ENCODE measurements at places on chromosomes 11 and 22.

GRCh38 chr11:11521306-11522002 lies 100.4 kb downstream of the GALNT18 start:
- no peak for DNase-seq

- no peak for DNase-seq
These were observed 23.5 kb upstream of the OSBPL5 start for GRCh38 chr11:3188496-3189195.

DNA sequence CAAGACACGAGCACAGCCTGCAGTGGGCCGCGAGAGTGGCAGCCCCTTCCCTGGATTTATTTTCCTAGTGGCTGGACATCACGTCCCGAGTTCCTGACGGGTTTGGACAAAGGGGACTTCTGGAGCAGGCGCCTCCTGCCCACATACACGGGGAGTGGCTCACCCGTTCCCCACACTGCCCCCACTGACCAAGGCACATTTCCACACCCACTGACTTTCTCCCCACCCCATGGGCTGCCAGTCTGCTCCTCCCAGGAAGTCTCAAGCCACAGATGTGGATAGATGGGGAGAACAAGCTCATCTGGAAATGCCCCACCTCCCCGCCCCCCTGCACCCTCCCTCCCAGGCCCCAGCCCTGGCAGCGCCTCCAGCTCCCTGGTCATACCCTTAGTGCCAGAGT lies 34.0 kb upstream of the FADD start:
- no peak for DNase-seq

DNA sequence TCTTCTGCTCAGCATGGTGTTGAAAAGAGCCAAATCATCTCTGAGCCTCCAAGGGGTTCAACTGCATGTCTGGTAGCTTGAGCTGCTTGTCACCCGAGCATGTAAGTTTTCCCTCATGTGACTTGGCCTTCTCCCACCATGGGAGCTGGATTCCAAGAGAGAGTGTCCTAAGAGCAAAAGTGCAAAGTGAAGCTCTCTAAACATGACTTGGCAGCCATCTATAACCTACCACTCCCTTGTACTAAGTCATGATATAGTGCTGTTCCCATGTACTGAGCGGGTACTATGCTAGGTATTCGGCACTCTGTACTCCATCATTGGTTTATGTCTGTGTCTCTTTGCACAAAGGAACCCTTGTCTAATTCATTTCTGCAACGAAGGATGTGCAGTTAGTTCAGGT lies 19.1 kb downstream of the SEZ6L start:
- no peak for DNase-seq

- no peak for DNase-seq
These were observed 13.2 kb downstream of the PLXNB2 start for GRCh38 chr22:50294319-50294656.

DNA sequence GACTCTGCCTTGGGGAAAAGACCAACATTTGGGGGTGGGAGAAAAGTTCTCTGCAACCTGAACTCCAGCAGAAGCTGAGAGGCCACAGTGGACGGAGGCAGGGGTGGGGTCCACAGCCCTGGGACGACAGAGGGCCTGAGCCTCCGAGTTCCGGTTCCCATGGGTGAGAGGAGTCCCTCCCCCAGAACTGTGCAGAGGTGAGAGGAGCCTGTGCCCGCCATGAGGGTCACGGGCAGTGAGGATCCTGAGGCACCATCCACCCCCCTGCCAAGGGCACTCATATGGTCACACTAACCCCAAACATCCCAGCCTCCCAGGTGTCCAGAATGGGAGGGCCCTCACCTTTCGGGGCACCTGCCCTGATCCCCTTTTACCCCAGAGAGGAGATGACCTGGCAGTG lies 30.5 kb downstream of the KIAA0930 start:
- no peak for DNase-seq

GRCh38 chr22:26887456-26887855 lies 230.1 kb downstream of the MIAT start:
- no peak for DNase-seq

- DNase-seq, result no peak
These were observed 5.7 kb downstream of the SAA4 start for GRCh38 chr11:18230859-18231258.

- no peak for DNase-seq
These were observed 851.9 kb downstream of the NTM start for GRCh38 chr11:132222345-132222744.

- DNase-seq, result no peak
These were observed 10.1 kb upstream of the LRP5 start for GRCh38 chr11:68302256-68302655.

DNA sequence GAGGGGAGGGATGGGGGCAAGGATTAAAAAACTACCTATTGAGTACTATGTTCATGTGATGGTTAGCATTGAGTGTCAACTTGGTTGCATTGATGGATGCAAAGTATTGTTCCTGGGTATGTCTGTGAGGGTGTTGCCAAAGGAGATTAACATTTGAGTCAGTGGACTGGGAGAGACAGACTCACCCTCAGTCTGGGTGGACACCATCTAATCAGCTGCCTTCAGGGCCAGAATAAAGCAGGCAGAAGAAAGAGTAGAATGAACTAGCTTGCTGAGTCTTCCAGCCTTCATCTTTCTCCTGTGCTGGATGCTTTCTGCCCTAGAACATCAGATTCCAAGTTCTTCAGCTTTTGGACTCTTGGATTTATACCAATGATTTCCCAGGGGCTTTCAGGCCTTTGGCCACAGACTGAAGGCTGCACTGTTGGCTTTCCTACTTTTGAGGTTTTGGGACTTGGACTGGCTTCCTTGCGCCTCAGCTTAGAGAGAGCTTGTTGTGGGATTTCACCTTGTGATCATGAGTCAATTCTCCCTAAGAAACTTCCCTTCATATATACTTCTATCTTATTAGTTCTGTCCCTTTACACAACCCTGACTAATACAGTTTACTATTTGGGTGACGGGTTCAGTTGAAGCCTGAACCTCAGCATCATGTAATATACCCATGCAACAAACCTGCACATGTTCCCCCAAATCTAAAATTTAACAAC lies 70.2 kb downstream of the MTNR1B start:
- DNase-seq, result no peak

- no peak for DNase-seq
These were observed 90.8 kb upstream of the ALKBH3 start for GRCh38 chr11:43789700-43790443.

DNA sequence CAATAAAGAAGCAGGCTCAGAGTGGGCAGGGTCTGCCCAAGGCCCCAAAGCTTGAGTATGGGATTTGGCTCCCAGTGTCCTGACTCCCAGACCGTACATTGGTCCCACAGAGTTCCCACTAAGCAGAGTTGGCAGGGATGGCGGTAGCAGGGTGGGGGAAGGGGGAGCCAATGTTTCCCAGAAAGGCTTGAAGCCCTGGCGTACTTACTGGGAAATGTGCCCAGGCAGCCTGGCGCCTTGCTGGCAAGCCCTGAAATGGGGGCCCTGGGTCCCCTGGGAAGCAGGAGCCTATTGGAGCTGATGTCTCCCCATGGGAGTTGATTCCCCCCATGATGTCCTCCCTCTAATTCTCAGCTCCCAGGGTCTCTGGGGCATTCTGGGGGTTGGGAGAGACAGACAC lies 9.3 kb downstream of the ARHGEF17 start:
- DNase-seq, result no peak

DNA sequence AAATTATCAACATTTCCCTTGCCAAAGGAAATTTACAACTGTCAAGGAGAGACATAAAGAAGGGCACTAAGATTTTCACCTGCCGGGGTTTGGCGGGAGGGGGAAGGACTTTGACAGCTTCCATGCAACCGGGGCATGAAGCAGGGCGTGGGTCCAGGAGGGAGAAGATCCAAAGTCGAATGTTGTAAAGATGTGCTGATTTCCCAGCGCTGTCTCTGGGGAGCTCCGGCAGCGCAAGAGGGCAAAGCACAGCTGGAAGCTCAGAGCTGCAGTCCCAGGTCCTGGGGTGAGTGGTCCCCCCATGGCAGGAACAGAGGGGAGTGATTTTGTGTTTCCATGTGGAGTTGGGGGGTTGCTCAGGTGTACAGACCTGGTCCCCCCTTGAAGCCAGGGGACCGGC lies at the start of gene MS4A10:
MS4A10 (plus strand) TSS at position 198 of the 400 bp plus-strand sequence. CDS start 5,003 bp downstream, outside the sequence.
- DNase-seq, result no peak

DNA sequence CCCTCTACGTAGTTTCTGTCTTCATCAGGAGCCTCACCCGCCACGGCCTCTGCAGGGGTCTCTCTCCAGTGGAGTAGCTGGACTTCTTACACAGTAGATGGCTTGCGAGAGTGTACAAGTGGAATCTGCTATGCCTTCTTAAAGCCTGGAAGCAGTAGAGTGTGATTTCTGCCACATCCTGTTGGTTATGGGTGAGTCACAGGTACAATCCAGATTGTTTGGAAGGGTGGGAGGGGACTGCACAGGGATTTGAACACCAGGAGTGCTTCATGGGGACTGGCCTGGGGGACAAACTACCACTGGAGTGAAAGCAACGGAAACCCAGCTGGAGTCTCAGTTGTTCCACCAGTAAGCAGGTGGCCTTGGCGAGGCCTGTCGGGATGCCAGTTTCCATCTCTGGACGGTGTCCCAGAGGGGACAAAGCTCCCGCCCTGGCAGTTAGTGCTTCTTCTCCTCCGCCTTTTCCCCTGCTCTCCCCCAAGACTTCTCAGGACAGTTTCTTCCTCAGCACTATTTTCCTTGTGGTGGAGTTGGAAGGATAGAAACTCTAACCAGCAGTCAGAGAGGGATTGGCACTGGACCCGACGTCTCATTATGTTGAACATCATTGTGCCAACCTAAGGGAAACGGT lies 85.0 kb upstream of the RCN1 start:
- no peak for DNase-seq

- no peak for DNase-seq
These were observed 34.5 kb downstream of the SFI1 start for GRCh38 chr22:31530823-31531195.

DNA sequence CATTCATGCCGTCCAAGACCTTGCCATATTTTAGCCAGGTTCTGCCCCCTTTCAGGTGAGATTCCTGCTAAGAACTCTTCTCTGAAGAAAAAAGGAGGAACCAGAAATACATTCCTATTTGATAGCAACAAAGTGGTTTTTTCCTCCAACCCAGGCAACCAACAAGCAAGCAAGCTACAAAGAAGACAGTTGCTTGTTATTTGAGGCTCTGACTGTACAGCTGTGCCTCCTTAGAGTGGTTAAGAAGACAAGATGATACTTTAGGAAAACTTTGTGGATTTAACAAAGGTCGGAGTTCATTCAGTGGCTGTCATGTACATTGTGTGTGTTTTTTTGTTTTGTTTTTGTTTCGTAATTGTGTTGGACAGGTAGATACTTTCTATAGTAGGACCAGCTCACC lies 21.7 kb downstream of the TEAD1 start:
- DNase-seq, result no peak

DNA sequence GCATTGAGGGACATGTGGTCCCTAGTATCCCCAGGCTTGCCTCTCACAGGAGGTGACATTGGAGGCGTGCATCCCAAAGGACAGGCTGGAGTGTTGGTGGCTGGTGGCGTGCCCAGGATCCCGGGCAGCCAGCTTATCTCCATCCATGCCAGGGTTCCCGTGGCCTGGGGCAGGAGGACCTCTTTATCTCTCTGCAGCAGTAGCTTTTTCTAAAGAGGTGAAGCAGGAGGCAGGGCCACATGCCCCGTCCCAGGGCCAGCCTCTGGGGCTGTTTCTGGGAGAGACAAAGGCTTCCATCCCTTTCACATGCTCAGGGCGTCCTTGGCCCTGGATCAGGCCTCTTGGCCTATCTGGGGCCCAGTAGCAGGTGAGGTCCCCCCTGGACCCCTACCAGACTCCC lies 19.7 kb downstream of the PARVG start:
- DNase-seq, result no peak

DNA sequence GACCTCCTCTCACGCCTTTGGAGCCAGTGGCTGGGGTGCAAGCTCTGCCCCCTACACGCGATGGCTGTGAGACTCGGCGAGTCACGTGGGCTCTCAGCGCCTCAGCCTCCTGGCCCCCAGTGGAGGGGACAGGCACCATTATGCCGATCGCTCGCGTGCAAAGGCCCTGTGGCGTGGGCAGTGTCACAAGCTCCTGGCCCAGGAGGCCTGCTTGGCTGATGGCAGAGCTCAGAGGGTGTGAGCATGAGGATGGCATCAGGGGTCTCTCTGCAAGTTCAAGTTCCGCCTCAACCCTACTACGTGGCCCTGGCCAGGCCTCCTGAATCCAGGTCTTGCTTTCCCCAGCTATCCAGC lies 90.8 kb upstream of the KCNQ1OT1 start:
- no peak for DNase-seq

- no peak for DNase-seq
These were observed 243.6 kb upstream of the LUZP2 start for GRCh38 chr11:24253237-24253760.

- no peak for DNase-seq
These were observed 79.4 kb downstream of the TMPRSS5 start for GRCh38 chr11:113626736-113627135.

GRCh38 chr11:46896719-46897406 lies 21.5 kb downstream of the LRP4 start:
- DNase-seq, result no peak

DNA sequence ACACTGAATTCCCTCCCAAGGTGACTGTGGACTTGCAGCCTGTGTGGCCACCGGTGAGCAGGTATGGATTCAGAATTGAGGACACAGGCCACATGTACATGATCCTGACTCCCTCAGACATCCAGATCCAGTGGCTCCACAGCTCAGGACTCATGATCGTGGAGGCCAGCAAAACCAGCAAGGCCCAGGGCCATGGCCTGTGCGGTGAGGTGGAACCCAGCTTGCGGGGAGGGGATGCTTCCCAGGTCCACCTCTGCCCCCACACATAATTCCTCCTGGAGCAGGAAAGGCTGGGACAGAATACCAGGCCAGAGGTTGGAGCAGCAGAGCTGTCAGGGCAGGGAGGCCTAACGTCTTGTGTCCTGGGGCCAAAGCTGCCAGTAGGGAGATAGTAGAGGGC lies 82.1 kb downstream of the OTOG start:
- no peak for DNase-seq

DNA sequence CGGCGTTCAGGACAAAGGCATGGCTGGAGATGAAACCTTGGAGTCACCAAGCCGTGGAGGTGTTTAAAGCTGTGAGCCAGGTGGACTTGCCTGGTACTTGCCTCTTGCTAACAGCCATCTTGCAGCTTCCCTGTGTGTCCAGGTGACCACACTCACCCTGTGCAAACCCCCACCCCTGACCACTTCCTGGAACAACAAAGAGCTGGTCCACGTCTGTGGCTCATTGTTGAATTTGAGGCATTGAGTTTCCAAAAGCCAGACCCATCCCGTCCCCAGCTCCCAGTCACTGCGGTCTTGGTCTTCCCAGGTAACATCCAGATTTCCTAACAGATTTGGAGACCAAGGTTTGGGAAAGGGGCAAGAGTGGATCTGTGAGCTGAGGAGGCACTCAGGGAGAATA lies 18.5 kb downstream of the DHCR7 start:
- no peak for DNase-seq
